ENCODE measurements at places on chromosomes 12 and 14.
A peak's percentile ranks its signal among the peaks of the same experiment; 100 is the strongest.

GRCh38 chr14:80770114-80770908 lies 171.2 kb downstream of the CEP128 start:
- no peak for DNase-seq

DNA sequence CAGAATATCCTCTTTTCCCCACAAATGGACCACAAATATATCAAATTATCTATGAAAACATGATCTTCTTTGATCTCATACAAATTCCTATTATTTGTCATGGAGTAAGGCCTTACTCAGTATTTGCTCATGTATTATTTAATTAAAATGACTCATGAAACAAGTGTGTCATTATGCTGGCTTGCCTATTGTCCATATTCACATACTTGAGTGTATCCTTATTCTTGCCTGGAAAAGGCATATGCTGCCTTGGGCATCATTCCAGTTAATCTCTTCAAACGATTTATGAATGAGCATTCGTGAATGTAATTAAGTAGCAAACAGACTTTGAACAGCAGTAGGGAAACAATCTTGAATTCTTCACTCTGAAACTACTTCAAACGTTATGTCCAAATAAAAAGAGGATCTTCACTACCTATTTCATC lies 22.6 kb upstream of the SNRPF start:
- DNase-seq = no peak

DNA sequence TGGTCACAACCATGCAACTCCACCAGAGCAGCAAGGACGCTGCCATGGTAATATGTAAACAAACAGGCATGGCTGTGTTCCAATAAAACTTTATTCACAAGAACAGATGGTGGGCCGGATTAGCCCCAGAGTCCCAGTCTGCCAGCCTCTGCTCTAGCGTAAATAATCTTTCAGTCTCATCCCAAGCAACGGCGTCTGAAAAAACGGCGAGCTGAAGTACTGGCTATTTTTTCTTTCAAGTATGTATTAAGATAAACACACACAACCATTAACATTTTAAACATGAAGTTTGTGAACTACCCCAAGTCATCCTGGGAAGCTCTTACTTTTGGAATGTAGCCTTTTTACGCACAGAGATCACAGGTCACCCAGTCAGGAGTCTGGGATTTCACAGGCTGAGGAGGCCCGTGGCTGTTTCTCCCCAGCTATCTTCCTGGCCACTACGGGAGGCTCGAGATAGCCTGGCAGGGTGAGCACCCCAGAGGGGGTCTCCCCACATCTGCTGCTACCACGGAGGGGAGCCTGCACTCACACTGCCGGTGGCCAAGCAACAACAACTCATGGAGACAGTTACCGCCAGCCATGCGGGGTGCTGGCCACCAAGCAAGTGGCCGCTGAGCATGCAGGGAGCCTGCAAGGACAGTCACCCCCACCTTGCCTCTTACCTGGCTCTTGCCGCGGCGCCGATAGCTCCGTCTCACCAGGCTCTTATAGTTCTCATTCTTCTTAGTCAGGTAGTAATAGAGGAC lies 124.6 kb downstream of the RFLNA start:
- DNase-seq = no peak

GRCh38 chr12:109255377-109255776 lies 53.7 kb downstream of the FOXN4 start:
- DNase-seq = no peak

- DNase-seq = no peak
These were observed 149.2 kb upstream of the FBXO33 start for GRCh38 chr14:39581474-39581873.

GRCh38 chr12:3275171-3276041 lies 198.2 kb downstream of the TSPAN9 start:
- DNase-seq = peak; percentile 88

DNA sequence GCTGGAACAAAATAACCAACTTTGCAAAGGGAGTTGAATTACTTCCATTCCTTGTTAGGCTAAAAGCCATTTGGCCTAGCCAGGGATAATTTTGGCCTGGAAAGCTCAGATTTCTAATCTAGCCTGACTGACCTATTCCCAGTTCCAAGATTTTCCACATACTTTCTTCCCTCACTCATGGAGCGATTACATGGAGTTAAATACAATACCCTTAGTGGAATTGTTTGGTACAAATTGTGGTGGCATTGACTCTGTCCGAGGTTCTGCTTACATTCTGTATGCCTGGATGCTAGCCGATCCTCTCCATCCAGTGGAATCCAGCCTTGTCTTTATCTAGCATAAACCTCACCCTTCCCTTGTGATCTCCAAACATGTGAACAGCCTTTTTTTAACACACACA lies 965.1 kb downstream of the DIO2 start:
- no peak for DNase-seq

DNA sequence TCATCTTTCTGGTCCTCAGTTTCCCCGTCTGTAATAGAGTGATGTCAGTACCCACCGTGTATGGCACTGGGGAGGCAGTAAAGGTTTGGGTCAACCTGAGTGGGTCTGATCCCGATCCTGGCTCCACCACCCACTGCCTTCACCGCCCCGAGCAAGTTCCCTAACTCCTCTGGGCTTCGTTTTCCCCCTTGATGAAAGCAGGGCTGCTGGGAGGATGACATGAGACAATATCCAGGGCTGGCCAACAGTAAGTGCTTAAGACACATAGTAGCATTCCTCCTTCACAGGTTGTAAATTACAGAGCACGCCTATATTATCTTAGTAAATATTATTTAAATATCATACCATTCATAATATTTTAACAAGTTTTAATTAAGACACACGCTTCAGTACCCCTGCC lies 595 bp downstream of the PLEK2 start:
- no peak for DNase-seq

DNA sequence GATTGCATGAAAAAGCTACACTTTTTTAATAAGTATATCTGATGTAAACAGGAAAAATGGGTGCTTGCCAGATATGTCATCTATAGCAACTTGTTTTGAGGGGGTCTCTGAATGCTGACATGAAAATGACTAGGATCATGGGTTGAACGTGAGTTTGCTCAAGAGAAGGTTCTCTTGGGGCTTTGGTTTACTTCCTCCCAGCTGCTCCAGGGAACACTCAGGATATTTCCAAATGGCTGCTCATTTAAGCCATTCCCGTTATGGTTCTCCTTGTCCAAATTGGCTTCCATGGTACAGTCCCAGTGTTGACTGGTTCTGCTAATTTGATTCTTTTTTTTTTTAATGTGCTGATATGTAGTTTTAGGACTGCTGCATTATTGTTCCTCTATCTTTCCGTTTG lies 118.3 kb downstream of the ETV6 start:
- no peak for DNase-seq

DNA sequence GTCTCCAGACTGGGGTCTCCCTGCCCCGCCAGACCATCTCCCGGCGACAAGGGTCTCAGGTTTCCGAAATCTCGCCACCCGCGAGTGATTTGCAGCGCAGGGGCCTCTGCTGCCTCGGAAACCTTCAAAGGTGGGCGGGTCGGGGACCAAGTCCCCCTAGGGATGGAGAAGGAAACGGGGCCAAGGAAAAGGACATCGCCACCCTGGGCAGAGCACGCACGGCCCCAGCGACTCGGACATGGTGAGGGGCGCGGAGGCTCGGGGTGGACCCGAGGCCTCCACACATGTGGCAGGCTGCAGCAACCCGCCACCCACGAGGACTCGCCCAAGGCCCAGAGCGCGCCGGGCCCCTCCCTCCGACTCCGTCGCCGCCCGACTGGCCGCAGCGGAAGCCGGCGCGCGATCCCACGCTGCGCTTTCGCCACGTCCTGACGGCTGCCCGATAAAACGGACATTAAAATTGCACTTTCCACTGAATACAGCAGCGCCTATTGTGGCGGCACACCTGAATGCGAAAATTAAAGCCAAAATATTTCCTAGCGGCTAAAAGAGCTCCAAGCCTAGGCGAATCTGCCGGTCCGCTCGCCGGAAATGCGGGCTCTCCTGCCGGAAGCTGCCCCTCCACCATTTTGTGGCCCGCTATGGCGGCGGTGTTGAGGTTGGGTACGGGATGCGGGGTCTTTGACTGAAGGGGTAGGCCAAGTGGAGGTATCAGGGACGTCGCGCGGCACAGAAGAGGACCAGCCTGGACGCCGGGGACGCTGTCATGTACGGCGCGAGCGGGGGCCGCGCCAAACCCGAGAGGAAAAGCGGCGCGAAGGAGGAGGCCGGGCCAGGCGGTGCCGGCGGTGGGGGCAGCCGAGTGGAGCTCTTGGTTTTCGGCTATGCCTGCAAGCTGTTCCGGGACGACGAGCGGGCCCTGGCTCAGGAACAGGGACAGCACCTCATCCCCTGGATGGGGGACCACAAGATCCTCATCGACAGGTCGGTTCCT lies at the start of gene SFSWAP:
SFSWAP (plus strand) TSS at position 627 of the 994 bp plus-strand sequence; CDS start at position 767, 140 bp downstream.
- peak; percentile 77 for DNase-seq

GRCh38 chr14:99287269-99287942 lies 15.4 kb upstream of the BCL11B start:
- DNase-seq = no peak

- DNase-seq = no peak
These were observed 3.7 kb downstream of the DDX24 start for GRCh38 chr14:94077111-94077821.

DNA sequence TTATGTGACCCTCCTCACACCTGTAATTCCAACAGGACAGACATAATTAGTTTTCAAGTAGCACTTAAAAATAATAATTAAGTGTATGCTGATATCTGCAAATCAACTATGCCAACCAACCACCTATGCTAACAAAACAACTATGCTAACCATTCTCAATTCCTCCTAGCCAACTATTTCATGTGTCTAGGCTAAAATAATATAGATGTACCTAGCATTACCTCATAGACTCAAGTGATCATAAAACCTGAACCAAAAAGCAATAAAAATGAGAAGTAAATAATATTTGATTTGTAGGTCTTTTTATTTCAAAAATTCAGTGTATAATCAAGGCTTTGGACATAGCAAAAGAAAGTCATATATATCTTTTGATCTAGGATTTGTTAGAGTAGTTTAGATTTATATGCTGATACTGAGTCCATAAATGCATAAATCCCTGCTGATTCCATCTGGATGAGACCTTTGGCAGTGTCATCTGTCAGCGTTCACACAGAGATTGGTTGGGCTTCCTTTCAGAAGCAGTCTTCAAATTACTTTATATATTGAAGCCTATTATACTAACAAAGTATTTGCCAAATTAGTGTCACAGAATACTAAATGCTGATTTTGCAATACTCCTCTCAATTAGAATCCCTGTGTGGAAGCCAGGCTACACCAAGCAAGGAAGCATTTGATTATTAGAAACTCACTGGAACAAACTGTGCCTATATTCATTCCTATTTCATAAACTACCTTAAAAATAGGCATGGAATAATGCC lies 101.4 kb upstream of the PPM1H start:
- no peak for DNase-seq

DNA sequence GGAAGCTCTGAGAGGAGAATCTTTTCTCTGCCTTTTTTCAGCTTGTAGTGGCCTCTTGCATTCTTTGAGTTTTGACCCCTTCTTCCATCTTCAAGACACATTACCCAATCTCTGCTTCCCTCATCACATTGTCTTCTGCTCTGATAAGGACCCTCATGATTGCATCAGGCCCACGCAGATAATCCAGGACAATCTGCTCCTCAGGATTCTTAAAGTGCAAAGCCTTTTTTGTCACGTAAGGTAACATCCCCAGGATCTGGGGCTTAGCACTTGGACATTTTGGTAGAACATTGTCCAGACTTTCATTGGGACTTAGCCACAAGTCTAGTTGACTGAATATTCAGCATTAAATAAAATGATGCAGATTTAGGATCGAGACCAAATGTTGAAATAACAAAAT lies 521.2 kb downstream of the RMST start:
- no peak for DNase-seq

GRCh38 chr12:19451196-19451595 lies 11.9 kb downstream of the AEBP2 start:
- no peak for DNase-seq

DNA sequence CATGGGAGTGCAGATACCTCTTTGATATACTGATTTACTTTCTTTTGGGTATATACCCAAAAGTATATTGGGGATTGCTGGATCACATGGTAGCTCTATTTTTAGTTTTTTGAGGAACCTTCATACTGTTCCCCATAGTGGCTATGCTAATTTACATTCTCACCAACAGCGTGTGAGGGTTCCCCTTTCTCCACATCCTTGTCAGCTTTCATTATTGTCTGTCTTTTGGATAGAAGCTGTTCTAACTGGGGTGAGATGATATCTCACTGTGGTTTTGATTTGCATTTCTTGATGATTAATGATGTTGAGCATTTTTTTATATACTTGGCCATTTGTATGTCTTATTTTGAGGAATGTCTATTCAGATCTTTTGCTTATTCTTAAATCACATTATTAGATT lies 44.1 kb upstream of the JDP2 start:
- no peak for DNase-seq

GRCh38 chr12:2507814-2508213 lies 287.0 kb upstream of the FKBP4 start:
- no peak for DNase-seq

DNA sequence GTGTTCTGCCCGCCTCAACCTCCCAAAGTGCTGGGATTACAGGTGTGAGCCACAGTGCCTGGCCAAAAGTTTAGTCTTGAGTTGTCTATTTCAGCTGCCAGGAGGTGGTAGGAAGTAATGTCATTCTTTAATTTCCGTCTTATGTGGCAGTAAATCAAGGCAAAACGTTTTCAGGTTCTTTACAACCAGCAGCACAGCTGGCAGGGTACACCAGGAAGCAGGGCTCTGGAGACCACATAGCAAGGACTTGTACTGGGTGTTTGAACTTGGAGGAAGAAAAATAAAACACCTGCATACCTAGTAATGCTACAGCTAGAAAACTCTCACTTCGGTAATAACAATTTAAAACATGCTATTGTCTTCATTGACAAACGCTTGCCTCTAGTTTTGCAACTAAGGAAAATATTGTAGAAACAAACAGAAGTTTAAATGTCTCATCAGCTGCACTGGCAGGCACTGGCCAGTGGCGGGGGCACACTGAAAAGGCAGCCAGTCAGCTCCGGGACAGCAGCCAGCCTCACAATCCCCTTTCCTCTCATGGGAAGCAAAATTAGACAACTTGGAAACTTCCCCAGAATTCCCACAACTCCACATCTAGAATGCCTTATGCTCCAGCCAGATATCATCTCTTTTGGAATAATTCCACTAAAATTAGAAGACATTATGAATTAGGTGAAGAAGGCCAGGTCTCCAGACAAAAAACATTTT lies 72.2 kb downstream of the CLIP1 start:
- no peak for DNase-seq

- no peak for DNase-seq
These were observed 66.7 kb downstream of the NTN4 start for GRCh38 chr12:95723693-95724384.

- no peak for DNase-seq
These were observed 81.1 kb downstream of the HMGA2 start for GRCh38 chr12:65905405-65905804.

- no peak for DNase-seq
These were observed 2.9 kb downstream of the SLC24A4 start for GRCh38 chr14:92325835-92326234.

GRCh38 chr12:10027311-10027710 lies 3.2 kb upstream of the CLEC9A start:
- no peak for DNase-seq

Measured in GM12892 (cell line).